ENCODE measurements at places on chromosomes 16 and 17.

- DNase-seq: no peak
Observed at GRCh38 chr17:10683853-10684252, 13.5 kb downstream of the SCO1 start.

DNA sequence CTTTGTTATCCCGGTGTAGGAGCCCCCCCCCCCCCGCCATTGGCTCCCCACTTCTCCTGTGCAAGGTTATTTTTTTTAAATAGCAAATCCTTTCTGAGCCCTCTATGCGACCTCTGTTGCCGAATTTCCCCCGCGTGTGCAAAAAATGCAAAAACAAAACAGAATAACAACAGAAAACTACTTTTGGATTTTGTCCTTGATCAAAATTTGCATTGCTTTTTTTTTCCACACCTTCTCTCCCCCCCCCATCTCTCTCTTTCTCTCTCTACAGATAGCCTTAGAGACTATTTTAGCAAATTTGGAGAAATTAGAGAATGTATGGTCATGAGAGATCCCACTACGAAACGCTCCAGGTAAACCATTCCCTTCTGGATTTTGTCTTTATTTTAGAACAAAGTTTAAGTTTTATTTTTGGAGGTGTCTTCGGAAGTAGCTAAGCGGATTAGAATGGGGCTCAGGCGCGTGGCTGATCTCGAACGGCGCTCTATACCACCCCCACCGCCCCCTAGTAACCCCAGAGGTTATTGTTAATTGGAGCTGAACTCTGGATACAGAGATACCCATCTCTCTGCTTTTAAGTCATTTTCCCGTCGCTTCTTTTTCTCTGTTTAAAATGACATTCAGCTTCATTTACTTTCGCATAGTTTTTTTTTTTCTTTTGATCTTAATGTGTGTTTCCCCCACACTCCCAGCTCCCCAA lies 1.0 kb downstream of the MSI2 start:
- no peak for DNase-seq

- no peak for DNase-seq
Observed at GRCh38 chr17:39229274-39229913, 3.6 kb upstream of the STAC2 start.

DNA sequence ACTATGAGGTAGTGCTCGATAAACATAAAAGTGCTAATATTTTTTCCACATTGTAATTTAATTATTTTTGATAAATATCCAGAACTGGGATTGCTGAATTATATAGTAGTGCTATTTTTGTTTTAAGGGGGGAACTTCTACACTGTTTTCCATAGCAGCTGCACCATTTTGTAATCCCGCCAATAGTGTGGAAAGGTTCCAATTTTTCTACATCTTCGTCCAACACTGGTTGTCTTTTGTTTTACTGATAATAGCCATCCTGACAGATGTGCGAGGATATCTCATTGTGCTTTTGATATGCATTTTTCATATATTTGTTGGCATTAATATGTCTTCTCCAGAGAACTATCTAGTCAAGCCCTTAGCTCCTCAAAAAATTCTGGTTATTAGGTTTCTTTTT lies 259.6 kb upstream of the KCNJ16 start:
- DNase-seq: no peak

DNA sequence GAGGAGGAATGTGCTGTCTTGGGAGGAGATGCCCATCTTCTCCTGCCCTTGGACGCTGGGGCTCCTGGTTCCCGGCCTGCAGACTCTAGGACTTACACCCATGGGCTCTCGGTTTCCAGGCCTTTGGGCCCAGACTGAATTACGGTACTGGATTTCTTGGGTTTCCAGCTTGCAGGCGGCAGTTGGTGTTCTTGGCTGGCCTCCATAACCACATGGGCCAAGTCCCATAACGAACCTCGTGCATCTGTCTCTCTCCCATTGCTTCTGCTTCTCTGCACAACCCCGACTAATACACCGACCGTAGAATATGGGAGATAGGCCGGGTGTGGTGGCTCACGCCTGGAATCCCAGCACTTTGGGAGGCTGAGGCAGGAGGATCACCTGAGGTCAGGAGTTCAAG lies 162.6 kb downstream of the SDK2 start:
- no peak for DNase-seq

DNA sequence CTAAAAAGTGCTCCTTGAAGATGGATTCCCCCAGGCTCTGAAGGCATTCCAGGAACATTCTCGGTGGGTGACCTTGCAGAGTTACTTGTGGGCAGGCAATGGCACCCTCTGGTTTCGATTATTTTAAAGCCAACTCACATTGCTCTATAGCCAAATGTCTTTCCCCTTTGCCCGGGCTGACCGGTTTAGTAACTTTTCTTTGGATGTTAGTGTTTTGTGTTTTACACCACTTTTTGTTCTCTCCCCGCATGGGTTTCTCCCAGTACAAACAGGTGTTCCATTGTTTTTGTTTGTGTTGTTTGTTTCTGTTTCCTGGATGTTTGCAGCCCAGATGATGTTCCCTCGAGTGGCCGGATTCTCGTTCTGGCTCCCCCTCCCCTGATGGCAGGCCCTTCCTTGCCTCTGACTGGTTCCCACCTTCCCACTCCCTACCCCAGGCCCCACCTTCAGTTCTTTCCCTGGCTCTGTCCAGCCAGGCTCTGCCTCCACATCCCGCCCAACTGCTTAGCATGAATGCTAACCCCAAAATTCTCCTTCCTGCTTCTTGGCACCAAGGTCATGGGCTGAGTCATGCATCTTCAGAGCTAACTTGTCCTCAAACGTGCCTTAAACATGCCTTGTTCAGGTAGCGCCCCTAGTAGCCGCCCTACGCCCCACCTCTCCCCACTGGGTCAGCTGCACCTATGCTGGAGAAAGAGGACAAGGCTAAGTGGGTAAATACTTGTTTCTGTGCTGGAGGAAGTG lies 40.6 kb downstream of the ELAC2 start:
- DNase-seq: no peak

GRCh38 chr16:49696414-49697101 lies 159.4 kb downstream of the ZNF423 start:
- no peak for DNase-seq

DNA sequence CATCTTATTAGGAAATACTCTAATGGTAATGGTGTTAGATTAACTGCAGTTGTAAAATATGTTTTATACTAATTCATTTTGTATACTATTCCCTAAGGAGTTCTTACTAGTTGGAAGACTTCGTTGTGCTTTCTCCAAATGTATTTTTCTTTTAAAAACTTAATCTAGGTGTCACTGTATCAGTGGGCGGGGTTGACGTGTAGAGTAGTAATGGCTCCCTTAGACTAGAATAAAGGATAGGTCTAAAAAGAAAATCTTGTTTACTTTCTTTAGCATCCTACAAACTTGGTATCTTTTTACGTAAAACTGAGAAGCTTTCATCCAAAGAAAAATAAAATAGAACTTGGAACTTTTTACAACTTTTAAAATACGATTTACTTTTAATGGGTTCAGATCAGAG lies 55.0 kb upstream of the MRC2 start:
- DNase-seq: no peak

DNA sequence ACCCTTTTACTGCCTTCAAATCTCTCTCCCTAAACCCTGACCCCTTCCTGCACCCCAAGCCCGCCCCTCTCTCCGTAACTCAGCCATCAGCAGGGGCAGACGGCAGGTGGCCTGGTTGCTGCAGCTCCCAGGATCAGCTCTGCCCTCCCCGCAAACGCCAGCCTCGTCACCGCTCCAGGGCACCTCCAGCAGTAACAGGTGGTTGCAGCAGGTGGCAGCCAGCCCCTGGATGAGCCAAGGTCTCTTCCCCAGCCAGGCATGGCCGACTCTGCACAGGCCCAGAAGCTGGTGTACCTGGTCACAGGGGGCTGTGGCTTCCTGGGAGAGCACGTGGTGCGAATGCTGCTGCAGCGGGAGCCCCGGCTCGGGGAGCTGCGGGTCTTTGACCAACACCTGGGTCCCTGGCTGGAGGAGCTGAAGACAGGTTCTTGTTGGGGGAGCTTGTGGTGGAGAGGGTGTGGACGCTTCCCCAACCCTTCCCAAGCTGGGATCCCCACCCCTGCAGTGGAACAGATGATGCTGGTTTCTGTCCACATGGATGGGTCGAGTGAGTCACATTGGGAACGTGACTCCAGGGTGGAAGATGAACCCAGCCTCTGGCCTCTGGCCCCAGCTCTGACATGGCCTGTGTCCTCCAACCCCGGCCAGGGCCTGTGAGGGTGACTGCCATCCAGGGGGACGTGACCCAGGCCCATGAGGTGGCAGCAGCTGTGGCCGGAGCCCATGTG lies 558 bp downstream of the HSD3B7 start:
- DNase-seq: no peak

GRCh38 chr17:33016920-33017319 lies 25.3 kb downstream of the SPACA3 start:
- DNase-seq: no peak

DNA sequence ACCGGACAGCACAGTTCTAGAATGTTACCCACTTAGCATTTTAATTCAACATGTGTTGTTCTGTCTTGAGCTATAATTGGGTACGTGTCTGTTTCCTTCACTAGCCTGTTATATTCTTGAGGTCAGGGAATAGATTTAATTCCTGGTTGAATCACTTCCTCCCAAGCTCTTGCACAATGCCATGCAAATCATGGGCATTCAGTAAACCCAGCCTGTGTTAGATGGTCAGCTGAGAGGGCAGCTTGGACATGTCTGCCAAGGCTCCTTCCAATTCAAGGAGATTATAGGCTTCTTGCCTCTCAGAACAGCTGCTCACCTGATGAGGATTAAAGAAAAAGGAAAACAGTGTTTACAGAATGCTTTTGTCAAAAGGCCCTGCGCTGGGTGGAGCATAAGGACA lies 12.6 kb downstream of the C1QTNF1 start:
- DNase-seq: peak; percentile 78

DNA sequence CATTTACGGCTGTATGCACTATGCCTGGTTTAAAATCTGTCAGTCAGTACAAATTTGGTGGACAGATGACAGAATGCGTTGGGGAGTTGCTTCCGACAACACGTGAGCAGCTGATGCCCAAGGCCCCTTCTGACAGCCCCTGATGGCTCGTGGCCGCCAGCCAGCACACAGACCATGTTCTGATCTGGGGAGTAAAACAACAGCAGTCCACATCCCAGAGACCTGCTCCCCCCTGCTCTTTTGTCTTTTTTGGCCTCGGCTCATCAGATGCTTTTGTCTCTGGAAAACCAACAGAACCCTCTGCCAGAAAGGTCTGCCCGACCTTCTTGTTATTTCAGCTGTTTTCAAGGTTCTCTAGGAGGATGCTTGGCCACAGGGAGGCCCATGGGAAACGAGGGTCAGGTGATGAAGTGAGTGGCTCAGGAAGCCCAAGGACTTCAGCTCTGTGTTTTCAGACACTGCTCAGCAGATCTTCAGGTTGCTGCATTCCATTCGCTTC lies 10.8 kb downstream of the ARSG start:
- no peak for DNase-seq

- no peak for DNase-seq
Observed at GRCh38 chr16:959232-960040, 11.3 kb downstream of the LMF1 start.

- no peak for DNase-seq
Observed at GRCh38 chr17:13813347-13814240, 211.9 kb upstream of the HS3ST3A1 start.

GRCh38 chr17:50240851-50241250 lies 33.4 kb upstream of the TMEM92 start:
- no peak for DNase-seq

- DNase-seq: no peak
Observed at GRCh38 chr17:76353004-76353598, 615 bp downstream of the PRPSAP1 start.

- no peak for DNase-seq
Observed at GRCh38 chr16:69334696-69335095, 4.3 kb upstream of the PDF start.

DNA sequence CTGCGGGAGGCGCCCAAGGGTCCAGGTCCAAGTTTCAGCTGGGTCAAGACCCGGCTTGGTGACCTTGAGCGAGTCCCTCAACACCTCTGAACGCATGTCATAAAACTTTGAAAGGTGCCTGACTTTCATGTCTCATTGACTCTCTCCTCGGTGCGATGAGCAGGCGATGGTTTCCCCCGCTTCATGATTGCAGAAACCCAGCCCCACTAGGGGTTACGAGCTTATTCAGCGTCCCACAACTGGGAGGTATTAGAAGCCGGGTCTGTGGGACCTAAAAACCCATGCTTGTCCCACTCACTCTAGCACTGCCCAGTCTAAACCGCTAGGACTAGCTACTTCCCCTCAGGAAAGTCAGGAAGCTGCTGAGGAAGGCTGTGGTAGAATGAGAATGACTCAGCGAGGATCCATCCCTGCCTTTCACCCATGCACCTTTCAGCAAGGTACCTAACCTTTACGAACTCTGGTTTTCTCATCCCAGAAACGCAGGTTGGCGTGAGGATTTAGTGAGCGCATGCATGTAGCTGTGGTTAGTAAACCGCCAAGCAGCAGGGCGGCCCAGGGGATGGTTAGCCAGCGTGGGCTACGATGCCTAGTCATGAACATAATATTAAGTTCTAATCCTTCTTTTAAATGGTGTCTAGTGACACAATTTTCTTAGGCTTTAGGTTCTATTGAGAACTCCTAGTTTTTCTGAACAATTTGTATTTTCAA lies 26.2 kb upstream of the RFFL start:
- DNase-seq: no peak

GRCh38 chr17:34991606-34992005 lies 11.3 kb downstream of the LIG3 start:
- DNase-seq: no peak

DNA sequence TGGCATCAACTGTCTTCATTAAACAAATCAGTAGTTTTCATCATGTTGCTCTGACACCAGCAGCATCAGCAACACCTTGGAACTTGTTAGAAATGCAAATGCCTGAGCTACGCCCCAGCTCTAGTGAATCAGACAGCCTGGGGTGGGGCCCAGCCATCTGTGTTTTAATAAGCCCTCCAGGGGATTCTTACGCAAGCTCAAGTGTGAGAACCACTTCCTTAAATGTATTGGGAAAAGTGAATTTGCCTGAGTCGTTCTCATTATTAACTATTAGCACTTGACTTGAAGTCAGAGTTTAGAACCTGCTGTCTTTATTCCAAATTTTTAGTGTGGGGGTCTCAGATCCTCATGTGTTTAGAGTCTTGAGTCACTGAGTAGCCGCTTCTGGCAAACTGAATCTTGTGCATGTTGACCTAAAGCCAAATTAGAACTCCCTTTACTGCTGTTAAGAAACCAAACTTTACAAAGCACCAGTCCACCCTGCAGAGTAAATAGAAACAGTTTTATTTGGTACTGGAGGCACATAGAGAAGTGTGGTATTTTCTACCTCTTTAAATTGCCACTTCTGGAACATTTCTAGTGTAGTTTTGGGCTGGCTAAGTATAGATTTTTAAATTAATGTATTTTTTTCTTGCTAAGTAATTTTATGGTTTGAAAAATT lies 137.4 kb upstream of the COX10 start:
- DNase-seq: no peak

- no peak for DNase-seq
Observed at GRCh38 chr16:5928476-5929065, 831.0 kb upstream of the EEF2KMT start.

- DNase-seq: no peak
Observed at GRCh38 chr17:80146121-80147034, 550 bp downstream of the EIF4A3 start.

DNA sequence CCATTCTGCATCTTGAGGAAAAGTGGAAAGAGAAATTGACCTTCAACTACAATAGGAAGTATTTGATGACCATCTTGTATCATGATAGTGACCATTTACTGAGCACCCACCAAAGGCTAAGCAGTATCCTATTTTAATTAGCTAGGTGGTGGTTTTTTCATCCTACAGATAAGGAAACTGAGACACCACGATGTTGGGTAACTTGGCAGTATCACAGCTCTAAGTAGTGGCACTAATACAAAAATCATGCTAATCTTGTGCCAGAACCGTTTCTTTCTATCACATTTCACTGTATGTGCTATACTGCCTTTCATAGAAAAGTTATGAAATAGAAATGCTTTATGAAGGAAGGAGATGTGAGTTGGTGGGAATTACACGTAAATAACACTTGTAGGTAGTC lies 2.3 kb downstream of the EVI2B start:
- no peak for DNase-seq

Data from AG04450 (cell line).